ENCODE measurements at places on chromosomes 2 and 18.

- no peak for DNase-seq
Measured at GRCh38 chr2:8491296-8492027, 190.4 kb upstream of the ID2 start.

- no peak for DNase-seq
Measured at GRCh38 chr2:10770956-10771750, 41.4 kb downstream of the PDIA6 start.

DNA sequence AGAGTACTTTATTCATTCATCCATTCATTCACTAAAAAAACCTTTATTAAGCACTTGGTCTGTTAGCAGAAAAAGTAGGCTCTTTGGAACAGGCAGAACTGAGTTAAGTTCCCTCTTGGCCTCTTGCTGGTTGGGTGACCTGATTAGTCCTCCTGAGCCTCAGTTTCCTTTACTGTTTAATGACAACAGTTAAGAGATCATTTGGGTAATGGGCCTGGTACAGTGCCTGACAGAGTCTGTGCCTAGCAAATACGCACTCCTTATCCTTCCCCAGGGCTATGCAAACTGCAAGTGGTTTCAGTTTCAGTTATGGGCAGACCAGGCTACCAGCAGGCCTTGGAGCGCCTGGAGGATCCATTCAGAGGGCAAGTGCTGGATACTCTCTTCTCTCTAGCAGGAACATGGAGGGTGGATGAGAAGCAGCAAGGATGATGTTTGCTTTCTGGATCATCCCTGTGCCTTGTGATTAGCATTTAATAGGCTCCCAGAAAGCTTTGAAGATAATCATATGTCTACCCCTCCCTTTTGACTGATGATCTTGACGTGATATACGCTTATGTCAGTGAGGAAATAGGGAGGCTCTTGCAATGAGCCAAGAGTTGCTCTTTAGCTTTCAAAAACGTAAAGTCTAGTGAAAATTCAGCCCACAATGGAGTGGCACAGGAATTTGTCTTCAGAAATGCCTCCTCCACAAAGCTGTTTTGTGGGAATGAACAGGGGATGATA lies 12.4 kb upstream of the TAF1B start:
- no peak for DNase-seq

DNA sequence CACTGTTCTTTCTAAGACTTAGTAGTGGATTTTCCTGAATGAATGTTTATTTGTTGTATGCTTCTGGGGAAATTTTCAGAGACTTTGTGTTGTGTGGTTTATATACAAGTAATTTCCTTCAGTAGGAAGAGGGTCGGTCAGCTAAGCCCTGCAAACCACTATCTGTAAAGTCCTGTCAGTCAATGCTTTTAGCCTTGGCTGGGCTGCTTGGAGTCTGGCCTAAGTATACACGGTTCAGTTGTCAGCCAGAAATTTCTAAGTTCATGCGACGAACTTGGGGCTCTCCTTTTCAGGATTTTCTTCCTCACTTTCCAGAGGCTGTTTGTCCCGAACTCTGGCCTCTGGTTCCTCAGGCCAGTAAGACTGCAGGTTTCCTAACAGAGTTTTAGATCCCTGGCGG lies 21.3 kb downstream of the C2orf49 start:
- no peak for DNase-seq

DNA sequence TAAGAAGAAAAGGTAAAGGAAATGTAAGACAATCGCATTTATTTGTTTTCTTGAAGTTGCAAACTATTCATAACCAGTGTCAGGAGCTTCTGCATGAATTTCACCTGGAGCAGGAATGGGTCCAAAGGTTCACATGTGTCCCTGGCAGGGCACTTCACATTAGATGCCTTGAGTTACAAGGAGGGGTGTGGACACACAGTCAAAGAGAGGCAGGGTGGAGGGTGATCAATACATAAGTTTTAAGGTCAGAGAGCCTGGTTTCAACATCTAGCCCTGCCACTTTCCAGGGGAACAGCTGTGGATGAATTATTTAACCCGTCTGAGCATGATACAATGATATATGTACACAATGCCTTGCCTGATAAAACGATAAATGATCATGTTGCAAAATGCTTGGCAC lies 321.4 kb downstream of the CYP26B1 start:
- DNase-seq: no peak

DNA sequence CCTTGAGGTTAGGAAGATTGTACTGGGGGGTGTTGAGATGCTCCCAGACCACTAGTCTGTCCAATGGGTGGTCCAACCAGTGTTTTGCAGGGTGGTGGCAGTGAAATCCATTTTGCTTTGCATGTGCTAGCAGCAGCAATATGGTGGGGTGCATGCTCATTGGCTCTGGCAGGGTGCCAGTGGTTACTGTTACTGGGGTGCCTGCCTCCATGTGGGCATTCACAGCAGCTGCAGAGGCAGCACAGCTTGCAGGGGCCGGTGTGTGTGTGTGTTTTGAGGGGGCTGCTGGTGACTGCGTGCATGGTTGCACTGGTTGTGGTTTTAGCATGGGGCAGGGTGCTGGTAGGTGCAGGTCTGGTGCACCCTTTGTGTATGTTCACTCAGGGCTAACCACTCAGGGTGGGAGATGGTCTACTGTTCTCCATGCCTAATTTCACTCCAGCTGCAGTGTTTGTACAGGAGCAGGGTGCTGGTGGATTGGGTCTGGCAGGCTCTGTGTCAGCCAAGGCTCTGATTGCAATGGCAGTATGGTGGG lies 265.4 kb downstream of the NUP35 start:
- DNase-seq: no peak

- no peak for DNase-seq
Measured at GRCh38 chr2:153403940-153404339, 74.6 kb downstream of the RPRM start.

DNA sequence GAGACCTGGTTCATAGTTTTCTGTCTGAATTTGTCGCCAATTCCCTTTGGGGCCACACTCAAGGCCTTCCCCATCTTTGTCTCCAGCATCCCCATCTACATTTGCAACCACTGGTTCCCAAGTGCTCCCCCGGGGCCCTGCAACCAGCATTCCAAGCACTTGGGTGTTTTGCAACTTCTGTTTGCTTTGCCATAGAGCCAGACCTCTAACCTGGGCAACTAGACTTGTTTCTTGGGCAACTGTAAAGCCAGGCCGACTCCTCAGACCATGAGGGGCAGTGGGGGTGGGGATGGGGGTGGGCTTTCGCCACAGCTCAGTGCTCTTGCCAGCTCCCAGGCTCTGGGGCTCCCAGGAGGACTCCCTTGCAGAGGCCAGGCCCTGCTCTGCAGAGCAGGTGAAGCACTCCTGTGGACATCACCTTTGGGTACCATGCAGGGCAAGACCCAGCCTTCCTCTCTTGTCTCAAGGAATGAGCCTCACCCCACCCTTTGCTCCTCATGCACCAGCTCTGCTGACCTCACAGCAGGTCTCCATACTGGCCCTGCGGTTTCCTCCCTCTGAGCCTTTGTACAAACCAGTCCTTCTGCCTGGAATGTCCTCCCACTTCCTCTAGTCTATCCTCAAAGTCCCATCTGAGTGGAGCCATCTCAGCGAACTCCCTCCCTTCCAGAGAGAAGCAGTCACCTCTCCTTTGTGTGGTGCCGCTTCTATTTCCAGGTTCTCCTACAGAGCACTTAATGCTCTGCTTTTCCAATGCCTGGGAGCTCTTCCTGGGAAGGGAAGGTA lies 126.7 kb upstream of the MYCN start:
- no peak for DNase-seq

Data from substantia nigra (tissue), 51 donors.